ENCODE measurements at places on chromosomes 3 and 15. TPM values are rescaled to one million over a fixed set of nuclear protein-coding genes. Genes with fewer than 3 reads are reported as not detected.

DNA sequence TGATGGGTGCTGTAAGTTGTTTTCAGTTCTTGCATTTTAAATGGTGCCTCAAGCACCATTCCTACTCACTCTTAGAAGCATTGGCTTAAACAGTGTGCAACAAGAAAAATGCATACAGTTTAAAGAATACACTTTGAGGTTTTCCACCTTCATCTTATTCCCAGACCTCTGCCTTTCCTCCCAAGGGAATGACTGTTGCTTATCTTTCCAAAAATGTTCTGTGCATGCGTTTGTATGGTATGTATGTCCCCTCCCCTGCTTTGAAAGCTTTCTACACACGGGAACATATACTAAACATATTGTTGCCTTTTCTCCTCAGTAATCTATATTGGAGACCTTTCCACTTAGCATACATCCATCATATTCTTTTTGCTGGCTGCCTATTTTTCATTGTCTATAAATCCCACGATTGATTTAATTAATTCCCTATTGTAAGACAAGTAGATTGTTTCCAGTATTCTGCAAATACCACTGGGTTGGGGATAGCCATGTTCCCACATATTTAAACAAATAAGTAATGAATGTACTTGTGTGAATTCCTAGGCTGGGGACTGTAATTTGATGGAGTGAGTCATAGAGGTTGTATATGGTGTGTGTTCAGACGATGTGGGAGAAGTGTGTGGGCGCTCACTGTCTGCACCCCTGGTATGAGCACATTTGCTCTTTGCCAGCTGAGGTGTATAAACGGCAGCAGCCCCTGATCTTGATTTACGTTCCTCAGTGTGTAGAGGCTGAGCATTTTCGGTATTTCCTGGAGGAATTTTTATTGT, 5.8 kb downstream of the TRAK1 start:
- DNase-seq = no peak

GRCh38 chr3:141368062-141368924, at the start of gene ZBTB38:
Gene ZBTB38 (plus strand): TSS chr3:141368504. CDS start chr3:141442389, 73,885 bp downstream.
- DNase-seq = peak; percentile 96

GRCh38 chr3:194565597-194566190, 67.5 kb downstream of the TMEM44 start:
- DNase-seq = no peak

GRCh38 chr3:157574531-157574930, 71.3 kb upstream of the VEPH1 start:
- no peak for DNase-seq

- DNase-seq = no peak
Measured at GRCh38 chr3:183484431-183485075, 56.1 kb upstream of the MCF2L2 start.

- no peak for DNase-seq
Measured at GRCh38 chr3:49720855-49721595, 1.5 kb upstream of the AMIGO3 start.

DNA sequence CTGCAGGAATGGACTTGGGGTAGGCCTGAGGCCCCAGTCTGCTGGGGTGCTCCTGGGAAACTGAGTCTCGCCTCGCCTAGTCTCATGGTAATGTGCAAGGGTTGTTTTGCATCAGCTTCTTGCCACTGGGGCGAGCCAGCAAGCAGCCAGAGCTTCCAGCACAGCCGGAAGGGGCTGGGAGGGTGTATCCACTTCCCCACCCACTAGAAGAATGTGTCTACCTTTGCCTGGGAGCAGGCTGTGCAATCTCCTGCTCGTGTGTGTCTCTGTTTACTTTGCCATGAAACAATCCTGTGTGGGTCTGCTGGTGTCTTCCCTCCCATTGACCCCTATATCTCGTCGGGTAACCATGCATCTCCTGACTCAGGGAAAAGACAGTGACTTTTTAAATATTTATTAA, 21.8 kb upstream of the ERICH6 start:
- peak; percentile 39 for DNase-seq

GRCh38 chr15:40115670-40116093, 7.0 kb upstream of the BMF start:
- peak; percentile 50 for DNase-seq

- DNase-seq = no peak
Measured at GRCh38 chr3:128523591-128523990, 30.6 kb upstream of the GATA2 start.

- DNase-seq = peak; percentile 49
Measured at GRCh38 chr3:151933234-151933853, 59.9 kb downstream of the SUCNR1 start.

The PCSK6 gene
- total RNA-seq = 26.3 TPM

The ZMYND10 gene
- total RNA-seq = 8.7 TPM

The PLSCR5 gene
- total RNA-seq = not detected

The GOLGA8S gene
- 0.09 TPM for total RNA-seq

The UBE3A gene
- 69.8 TPM for total RNA-seq

The FOXL2NB gene
- total RNA-seq = 0.18 TPM

Data from PC-9 (cell line).